Endodermal cell (in vitro differentiated cells): ENCODE measurements at places on chromosomes 12 and 14. TPM values are rescaled to one million over a fixed set of nuclear protein-coding genes. Genes with fewer than 3 reads are reported as not detected.

GRCh38 chr12:130669205-130669557, 46.9 kb downstream of the RIMBP2 start:
- peaks cover 6% of the 10 kb centered on the region for H3K4me1 ChIP-seq
- H3K27me3 ChIP-seq: no peaks in the 10 kb centered on the region
- no peak overlapping the region for H3K4me3 ChIP-seq
- no peak for DNase-seq

DNA sequence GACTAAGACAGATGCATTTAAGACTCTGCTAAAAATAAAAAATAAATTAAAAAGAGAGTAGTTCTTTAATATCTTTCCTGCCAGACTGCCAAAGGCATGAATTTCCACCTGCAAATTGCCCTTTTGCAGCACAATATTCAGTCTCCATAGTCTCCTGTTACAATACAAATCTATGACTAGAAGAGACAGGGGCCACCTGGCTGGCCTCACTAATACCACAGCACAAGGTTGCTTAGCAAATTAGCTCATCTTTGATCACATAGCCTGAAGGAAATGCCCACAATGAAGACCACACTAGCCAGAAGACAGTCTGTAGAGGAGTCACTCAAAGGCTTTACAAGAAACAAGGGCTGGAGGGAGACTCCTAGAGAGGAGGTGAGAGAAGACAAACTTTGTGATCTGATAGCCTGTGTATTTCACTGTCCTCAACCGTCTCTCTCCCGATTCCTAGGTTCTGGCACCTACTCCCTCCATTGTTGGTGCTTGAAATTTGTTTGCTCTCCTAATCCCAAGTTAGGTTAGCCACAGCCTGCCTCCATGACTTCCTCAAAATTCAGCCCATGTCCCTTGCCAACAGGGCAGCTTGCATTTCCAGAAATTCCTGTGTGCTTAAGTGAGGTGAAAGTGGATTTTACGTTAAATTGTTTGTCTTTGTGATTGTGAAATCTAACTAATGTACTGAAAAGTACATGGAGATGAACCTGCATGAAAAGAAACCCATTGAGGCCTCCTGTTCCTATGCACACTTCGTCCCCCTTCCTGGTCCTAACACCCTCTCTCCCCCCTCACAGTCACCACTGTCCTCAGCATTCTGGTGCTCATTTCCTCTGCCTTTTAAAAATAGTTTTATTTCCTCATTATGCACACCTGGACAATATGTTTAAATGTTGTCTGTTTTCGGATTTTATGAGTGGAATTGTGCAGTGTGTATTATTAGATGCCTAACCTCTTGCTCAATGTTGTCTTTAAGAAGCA, 88.7 kb upstream of the PLXNC1 start:
- no peak overlapping the region for H3K27ac ChIP-seq
- H3K36me3 ChIP-seq: no peaks in the 10 kb centered on the region

- no peaks in the 10 kb centered on the region for H3K27me3 ChIP-seq
- no peaks in the 10 kb centered on the region for H3K4me1 ChIP-seq
- peak within 1 kb of the TSS; percentile 97 for H3K4me3 ChIP-seq
- peak; percentile 100 for DNase-seq
Observed at GRCh38 chr12:123232807-123233504, at the start of the genes MPHOSPH9 and MTRFR. MPHOSPH9 (minus strand) TSS chr12:123233141; CDS start chr12:123230364, 2,777 bp downstream. MTRFR (plus strand) TSS chr12:123233436; CDS start chr12:123253675, 20,239 bp downstream.

- H3K27ac ChIP-seq: no peak overlapping the region
- no peak for DNase-seq
- H3K4me3 ChIP-seq: peak overlapping the region; percentile 30
- peaks cover 65% of the 10 kb centered on the region for H3K36me3 ChIP-seq
- no peaks in the 10 kb centered on the region for H3K4me1 ChIP-seq
Observed at GRCh38 chr12:14430394-14430986, 65.0 kb downstream of the ATF7IP start.

- no peak overlapping the region for H3K4me3 ChIP-seq
- H3K4me1 ChIP-seq: peaks cover 4% of the 10 kb centered on the region
- H3K27ac ChIP-seq: no peak overlapping the region
- H3K27me3 ChIP-seq: no peaks in the 10 kb centered on the region
- no peaks in the 10 kb centered on the region for H3K36me3 ChIP-seq
Observed at GRCh38 chr12:106915635-106916026, 40.1 kb upstream of the TMEM263 start.

GRCh38 chr14:90281261-90281660, 24.9 kb downstream of the PSMC1 start:
- no peaks in the 10 kb centered on the region for H3K4me1 ChIP-seq
- H3K27ac ChIP-seq: no peak overlapping the region
- H3K27me3 ChIP-seq: no peaks in the 10 kb centered on the region

DNA sequence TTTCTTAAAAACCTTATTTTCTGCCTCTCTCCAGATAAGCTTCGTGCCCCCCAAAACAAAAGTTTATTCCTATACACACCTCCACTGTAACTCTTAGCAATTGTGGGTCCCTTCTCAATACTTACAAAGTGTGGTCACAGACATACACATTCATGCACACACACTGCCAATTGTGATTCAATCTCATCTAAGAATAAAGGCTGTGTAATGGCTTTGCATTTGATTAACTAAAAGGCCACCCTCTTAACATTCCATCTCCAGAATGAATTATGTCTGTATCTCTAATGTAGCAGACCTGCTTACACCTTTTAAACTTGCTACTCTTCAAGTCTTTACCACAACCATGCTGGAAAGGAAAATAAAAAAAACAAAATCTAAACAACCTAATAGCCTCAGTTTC, 49.5 kb downstream of the MYF5 start:
- H3K36me3 ChIP-seq: no peaks in the 10 kb centered on the region
- no peaks in the 10 kb centered on the region for H3K4me1 ChIP-seq
- H3K4me3 ChIP-seq: no peak overlapping the region
- no peak for DNase-seq
- no peaks in the 10 kb centered on the region for H3K27me3 ChIP-seq

GRCh38 chr12:11701433-11701832, 52.0 kb downstream of the ETV6 start:
- H3K36me3 ChIP-seq: no peaks in the 10 kb centered on the region
- H3K27ac ChIP-seq: no peak overlapping the region
- no peak overlapping the region for H3K4me3 ChIP-seq
- peaks cover 15% of the 10 kb centered on the region for H3K4me1 ChIP-seq
- H3K27me3 ChIP-seq: no peaks in the 10 kb centered on the region

The OR10AD1 gene
- total RNA-seq: not detected in 3 replicates

The LGR5 gene
- total RNA-seq: 43.4 and 49.9 TPM in 2 replicates

The GPR162 gene
- 10.2 and 14.7 TPM in 2 replicates for total RNA-seq

The TAS2R14 gene
- total RNA-seq: 1.3 to 2.0 TPM (median 2.0 TPM) in 3 replicates

The GPR135 gene
- total RNA-seq: 2.4 to 4.5 TPM (median 3.8 TPM) in 3 replicates

The MARCHF9 gene
- 15.8 to 31.9 TPM (median 18.5 TPM) in 3 replicates for total RNA-seq

The SLC25A47 gene
- total RNA-seq: not detected in 2 replicates

The LRP1-AS gene
- total RNA-seq: not detected in 2 replicates

The PTPN6 gene
- 35.7 to 47.0 TPM (median 38.9 TPM) in 3 replicates for total RNA-seq
